ENCODE measurements at places on chromosomes 12 and 14.

GRCh38 chr12:96050139-96050538 is 14.8 kb upstream of the LTA4H start:
- no peak for DNase-seq

GRCh38 chr14:103073876-103074728 is 9.9 kb upstream of the LBHD2 start:
- no peak for DNase-seq

DNA sequence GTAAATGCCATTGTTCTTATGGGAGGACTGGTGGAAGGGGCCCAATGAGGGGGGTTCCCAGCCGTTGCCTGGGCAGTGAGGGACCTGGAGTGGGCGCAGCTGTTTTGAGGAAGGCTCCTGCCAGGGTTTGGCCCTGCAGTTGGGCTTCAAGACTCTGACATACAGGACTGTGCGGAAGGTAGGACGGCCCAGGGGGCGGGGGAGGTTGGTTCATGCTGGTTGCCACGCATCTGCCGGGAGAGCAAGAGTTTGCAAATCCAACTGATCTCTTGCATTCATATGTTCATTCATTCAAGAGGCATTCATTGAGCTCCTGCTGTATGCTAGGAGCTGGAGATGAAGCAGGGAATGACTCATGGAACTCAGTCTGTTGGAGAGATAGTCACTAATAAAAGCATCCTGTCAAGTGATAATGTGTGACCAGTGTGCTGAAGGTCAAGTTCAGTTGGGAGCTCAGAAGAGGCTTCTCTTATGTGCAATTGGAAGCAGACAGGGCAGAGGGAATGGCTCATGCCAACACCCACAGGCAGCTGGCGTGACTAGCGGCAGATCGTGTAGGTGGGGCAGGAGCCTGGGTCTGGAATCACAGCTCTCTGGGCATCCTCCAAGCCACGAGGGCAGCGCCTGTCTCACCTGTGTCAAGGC is 7.8 kb downstream of the SH2B3 start:
- no peak for DNase-seq

GRCh38 chr14:90575781-90576180 is 179.0 kb downstream of the CALM1 start:
- DNase-seq, result no peak

DNA sequence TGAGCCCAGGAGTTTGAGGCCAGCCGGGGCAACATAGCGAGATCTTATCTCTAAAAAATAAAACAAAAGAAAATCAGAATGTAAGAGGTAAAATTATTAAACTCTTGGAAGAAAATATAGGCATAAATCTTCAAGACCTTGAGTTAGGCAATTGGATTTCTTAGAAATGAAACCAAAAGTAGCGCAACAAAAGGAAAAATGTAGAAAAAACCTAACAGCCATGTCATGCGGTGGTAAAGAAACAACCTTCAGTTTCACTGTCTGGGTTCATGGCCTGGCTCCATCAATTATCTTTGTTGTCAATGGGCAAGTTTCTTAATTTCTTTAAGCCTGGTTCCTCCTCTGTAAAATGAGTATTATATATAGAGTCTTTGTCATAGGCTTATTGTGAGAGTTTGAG is 5.6 kb upstream of the GCH1 start:
- no peak for DNase-seq

DNA sequence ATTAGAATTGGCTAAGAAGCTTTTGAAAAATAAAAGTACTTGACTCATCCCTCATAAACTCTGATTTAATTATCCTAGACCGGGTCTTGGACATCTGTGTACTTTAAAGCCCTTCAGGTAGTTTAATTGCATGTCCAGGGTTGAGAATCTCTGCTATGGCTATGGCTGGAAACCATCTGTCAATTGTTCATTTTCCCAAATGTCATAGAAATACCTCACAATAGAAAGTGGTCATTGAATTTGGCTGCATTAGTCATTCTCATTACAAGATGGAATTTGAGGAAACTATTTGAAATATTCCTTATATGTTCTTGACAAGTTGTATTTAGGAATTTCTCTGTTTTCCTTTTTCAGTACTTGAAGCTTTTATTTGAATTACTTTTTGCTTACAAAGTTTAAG is 111.3 kb downstream of the TSHR start:
- no peak for DNase-seq

DNA sequence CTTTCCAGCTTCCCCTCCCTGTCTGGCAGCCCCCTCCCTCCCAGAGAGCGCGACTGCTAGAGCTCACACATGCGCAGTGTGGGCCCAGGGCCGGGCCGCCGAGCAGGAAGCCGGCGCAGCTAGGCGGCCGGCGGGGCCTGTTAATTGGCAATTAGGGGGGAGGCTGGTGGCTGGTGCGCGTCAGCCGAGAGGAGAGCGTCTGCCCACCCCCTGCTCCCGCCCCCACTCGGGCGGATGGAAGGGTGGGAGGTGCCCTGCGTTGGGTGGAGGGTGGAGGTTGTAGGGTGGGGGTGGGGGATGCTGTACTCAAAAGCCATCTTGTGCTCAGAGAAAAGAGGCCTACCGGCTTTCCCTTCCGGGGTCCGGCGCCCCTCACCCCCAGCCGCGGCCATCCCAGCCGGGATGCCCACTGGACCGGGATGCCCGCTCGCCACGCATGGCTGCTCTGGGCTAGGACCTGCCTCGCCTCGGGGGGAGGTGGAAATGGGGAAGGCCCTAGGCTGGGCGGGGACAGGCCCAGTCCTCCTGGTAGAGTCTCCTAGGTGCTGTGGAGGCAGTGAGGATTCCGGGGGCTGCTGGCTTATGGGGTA is 9.2 kb downstream of the HOXC8 start:
- peak; percentile 92 for DNase-seq

DNA sequence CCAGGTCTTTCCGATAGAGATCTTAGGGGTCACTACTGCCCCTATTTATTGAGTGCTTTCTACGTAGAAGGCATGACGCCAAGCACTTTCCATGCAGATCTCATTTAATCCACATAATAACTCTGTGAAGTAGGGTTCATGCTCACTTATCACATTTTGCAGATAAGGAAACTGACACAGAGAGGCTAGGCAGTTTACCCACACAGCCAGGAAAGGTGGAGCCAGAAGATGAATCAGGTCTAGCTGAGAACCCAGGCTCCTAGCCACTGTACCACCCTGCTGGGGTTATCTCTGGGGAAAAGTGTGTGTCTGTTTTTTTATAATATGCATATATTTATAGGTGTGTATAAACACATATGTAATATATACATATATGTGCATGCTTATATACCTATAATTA is 83.6 kb downstream of the KSR2 start:
- no peak for DNase-seq

DNA sequence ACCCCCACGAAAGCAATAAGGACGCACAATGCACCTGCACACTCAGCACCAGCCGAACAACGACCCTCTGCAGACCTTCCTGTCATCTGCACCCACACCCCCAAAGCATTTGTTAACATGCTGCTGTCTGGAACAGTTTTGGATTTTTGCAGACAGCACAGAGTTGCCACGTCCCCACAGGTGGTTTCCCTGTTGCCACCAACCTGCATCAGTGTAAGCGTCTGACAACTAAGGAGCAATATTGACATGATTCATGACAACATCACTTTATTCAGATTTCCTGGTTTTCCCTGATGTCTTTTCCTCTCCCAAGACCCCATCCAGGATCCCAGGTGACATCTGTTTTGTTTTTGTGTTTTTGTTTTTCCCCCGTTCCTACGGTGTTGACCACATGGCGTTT is 150.7 kb upstream of the C14orf180 start:
- no peak for DNase-seq

DNA sequence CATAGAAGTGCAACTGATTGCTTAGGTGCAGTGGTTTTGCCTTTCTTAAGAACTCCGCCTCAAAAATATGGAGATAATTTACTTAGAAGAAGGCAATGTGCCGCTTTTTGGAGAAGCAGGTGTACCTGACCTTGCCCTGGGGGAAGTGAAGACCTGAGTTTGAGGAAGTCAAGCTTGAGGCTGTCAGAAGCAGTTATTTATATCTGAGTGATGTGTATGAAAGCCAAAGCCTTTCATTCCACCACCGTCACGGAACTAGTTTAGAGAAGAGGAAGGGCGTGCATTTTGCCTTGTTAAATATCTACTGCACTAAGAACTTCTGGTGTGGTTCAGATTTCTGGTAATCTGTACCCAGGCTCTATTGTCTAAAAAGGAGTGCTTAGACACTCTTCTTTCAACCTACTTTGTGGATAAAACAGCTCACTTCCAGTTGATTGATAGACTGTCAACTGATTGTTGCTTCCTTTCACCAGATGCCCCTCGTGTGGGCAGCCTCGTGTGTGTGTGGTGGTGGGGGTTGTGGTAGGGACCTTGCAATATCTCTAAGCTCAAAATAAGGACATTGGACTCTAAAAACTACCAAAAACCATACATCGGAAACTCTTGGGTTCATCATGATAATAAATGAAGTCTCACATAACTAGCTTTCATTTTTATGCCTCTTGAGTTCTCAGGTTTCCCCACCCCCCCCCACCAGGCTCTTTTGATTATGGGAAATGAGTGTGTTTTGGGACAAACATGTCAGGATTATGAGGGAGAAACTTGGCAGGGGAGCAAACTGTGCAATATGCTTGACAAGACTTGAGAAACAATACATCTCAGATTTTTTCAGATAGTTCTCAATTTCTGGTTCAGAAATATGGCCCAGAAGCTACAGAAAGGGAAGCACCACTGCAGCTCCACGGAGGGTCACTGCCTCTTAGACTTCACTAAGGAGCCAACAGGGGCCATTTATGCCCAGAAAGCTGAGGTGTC is 78.6 kb downstream of the ARF6 start:
- DNase-seq, result no peak

DNA sequence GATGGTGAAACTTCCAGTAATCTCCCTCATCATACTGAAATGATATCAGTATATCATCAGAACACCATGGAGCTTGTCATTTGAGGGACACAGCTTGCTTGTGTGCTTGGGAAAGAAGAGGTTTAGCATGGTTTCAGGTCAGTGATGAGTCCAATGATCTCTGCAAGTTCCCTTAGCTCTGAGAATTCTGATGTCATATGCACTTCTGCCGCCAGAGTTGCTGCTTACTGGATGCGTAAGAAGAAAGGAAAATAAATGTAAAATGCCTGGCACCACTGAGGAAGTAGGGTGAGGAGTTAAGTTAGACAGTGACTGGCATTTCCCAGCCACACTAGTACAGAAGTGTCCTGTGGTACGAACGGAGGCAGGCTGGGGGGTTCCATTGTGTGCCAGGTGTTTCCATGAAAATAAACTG is 22.6 kb downstream of the PRKCH start:
- DNase-seq, result no peak

DNA sequence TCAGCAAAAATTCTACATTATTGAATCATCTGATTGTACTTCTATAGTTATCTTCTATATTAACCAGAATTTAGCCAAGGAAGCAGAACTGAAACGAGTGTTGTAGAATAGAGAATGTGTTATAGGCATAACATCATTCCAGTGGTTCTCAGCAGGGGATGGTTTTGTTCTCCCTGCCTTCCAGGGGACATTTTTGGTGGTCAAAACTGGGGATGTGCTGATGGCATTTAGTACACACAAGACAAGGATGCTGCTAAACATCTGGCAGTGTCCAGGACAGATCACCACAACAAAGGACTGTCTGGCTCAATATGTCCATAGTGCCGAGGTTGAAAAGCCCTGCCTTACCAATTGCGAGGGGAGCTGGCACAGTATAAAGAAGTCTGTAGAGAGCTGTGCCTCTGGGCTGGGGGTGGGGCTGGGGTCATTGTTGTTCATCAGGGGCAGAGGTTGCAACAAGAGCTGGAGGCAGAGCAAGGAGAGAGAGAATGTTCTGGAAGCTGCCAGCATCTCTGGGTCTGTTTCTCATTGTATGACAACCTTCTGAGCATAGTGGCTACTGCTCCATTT is 1472.8 kb downstream of the AACS start:
- no peak for DNase-seq

DNA sequence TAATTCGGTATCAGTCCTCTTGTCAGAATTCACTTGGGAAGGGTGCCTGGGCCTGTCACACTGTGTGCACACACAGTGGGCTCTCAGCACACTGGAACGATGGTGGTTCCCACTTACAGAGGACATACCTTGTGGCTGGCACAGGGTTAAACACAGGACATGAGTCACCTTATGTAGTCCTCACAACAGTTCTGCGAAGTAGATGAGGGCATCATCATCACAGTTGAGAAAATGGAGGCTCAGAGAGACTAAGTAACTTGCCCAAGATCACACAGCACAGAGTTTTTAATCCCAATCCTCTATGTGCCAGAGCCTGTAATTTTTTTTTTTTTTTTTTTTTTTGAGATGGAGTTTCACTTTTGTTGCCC is 90.7 kb downstream of the NINJ2 start:
- DNase-seq, result no peak

- no peak for DNase-seq
These were observed 54.2 kb upstream of the DAAM1 start for GRCh38 chr14:59134307-59134706.

GRCh38 chr12:69570000-69570516 is 15.2 kb upstream of the CCT2 start:
- DNase-seq, result no peak

- DNase-seq, result no peak
These were observed 54.5 kb downstream of the C12orf75 start for GRCh38 chr12:105384916-105385535.

DNA sequence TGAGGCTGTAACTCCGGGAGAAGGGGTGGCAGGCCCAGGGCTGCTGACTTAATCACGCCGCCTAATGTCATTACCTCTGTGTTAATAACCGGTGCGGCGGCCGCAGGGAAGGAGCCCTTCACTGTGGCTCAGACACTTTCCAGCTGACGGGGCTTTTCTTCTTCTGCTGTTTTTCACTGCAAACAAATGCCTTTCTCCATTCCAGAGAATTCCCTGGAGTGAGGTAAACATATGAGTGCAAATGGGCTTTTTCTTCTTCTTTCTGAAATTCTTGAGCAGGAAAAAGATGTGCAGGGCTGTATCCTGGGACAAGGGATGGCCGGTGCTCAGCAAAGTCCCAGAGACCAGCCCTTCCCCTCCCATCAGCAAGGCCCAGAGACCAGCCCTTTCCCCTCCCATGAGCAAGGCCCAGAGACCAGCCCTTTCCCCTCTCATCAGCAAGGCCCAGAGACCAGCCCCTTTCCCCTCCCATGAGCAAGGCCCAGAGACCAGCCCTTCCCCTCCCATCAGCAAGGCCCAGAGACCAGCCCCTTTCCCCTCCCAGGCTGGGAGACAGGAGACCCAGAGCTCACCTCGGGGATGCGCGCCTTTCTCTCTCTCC is 33.4 kb upstream of the FAM181A start:
- no peak for DNase-seq

DNA sequence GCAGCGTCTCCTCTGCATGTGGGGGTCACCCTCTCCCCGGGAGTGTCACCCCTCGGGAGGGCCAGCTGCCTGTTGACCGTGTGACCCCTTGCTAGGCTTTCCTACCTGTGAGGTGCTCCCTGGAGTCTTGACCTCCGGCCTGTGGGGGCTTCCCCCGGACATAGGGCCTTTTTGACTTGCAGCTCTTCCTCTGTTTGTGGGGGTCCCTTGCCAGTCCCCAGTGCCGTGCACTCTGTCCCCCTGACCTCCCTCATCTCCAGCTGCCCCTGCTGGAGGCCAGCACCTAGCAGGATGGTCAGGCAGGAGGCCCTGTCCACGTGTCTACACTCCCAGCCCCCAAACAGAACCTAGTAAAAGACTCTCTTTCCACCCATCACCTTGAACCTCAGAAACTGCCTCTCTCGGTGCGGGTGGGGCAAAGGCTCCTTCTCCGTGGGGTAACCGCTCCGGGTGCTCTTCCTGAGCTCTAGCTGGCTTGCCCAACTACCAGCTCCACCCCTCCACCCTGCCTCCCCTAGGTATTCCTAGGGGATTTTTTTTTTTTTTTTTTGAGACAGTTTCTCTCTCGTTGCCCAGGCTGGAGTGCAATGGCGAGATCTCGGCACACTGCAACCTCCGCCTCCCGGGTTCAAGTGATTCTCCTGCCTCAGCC is 810 bp downstream of the AACS start:
- DNase-seq, result no peak
